ENCODE measurements at places on chromosomes 1 and 21. TPM values are rescaled to one million over a fixed set of nuclear protein-coding genes. Genes with fewer than 3 reads are reported as not detected.

GRCh38 chr1:89464008-89464407 lies 60.6 kb upstream of the LRRC8B start:
- no peak for DNase-seq

DNA sequence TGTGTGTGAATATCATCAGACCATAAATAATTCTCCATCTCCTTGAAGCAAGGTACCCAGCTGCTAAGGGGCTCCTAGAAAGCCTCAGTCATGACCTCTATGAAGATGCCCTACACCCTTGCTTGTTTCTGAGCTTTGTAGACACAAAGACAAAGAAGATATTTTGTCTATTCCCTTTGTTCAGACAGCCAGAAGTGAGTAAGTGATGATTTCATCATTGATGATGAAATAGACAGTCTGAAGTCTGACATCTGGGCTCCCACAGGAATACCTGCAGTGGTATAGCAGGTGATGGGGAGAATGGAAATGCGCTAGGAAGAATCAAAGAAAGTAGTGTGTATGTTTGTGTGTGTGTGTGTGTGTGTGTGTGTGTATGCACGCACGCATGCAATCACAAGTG lies 82.2 kb upstream of the DPT start:
- no peak for DNase-seq

DNA sequence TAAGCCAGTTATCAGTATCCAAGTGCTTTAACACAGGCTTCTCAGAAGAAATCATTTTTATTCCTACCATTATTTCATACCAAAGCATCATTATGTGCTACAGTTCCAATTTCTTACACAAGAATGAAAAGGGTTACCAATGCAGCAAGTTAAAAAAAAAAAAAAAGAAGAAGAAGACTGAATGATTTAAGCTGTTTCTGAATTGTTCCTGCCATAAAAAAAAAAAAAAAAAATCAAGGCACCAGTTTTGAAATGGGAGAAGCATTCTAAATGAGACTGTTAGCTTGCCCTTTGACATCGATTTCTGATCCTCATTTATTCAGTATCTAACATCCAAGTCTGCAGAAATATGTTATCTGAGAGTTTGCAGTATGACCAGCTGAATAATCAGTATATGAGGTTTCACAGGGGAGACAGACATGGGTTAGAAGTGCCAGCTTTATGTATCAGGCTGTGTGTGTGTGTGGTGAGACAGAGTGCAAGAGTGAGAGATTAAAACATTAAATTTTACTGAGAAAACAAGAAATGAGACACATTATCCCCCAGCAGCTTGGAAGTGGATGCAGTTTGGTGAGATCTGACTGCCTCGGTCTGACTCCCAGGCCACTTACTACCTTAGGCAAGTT lies 105.8 kb downstream of the COLGALT2 start:
- DNase-seq = no peak

GRCh38 chr1:233638513-233638912 lies 24.6 kb downstream of the KCNK1 start:
- DNase-seq = no peak

- DNase-seq = no peak
Measured at GRCh38 chr1:1796466-1796865, 18.2 kb upstream of the NADK start.

OR2L5 gene
- not detected for polyA plus RNA-seq

DNA sequence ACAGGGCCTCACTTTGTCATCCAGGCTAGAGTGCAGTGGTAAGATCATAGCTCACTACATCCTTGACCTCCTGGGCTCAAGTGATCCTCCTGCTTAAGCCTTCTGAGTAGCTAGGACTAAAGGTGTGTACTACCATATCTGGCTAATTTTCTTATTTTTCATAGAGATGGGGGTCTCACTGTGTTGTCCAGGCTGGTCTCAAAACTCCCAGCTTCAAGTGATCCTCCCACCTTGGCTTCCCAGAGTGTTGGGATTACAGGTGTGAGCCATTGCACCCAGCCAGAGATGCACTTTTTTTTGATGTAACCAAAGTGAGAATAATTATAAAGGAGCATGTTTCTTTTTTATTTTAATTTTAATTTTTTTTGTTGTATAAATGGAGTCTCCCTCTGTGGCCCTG lies 28.4 kb downstream of the CLIC4 start:
- DNase-seq = no peak

CFHR5 gene
- polyA plus RNA-seq = not detected

DDR2 gene
- 47.9 TPM for polyA plus RNA-seq

Data from left lung (tissue), 14 donors.